Activated CD4-positive, alpha-beta T cell treated with anti-CD3 and anti-CD28 coated beads, Interleukin-2, amount 10 ng/mL, durations not matched to agents 24 days and 14 days (primary cell): ENCODE measurements at places on chromosomes 13 and 19.
A peak's percentile ranks its signal among the peaks of the same experiment; 100 is the strongest.

DNA sequence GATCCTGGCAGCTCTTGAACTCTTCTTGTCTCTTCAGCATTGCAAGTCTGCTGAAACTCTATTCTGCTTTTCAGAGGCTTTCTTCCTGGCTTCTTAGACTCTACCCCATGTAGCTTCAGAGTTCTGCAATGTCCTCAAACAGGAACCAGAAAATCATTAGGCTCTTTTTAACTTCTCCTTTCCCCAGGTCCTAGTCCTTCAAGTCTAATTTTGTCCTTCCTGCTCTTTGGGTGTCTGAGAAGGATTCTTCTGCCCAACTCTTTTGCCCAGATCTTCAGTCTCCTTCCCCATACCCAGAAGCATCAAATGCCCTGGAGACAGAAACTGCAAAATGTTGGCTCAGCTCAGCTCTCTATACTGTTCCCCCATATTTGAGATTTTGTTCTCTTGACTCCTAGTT, 50.0 kb upstream of the CALM3 start:
- no peak for DNase-seq

DNA sequence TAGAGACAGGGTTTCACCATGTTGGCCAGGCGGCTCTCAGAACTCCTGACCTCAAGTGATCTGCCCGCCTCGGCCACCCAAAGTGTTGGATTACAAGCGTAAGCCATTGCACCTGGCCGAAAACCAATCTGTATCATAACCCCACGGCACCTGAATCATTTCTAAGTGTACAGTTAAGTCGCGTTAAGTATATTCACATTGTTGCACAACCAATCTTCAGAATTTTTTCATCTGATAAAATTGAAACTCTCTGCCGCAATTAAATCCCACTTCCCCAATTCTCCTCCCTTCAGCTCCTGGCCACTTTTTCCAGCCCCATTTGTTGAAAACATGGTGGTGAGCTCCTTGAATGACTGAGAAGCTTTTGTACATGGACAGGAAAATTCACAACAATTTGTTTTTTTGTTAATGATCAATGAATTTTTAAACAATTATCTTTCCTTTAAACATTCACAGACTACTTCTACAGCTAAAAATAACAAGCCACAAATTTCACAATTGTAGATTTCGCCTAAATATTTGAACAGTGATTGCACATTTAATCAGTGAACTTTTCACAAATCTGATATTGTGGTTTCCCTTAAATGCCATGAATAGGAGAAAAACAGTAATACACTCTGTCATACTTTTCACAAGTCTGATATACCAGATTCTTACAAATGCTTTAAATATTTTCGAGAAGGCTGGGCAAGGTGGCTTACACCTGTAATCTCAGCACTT, 13.8 kb downstream of the FGF21 start:
- no peak for DNase-seq

DNA sequence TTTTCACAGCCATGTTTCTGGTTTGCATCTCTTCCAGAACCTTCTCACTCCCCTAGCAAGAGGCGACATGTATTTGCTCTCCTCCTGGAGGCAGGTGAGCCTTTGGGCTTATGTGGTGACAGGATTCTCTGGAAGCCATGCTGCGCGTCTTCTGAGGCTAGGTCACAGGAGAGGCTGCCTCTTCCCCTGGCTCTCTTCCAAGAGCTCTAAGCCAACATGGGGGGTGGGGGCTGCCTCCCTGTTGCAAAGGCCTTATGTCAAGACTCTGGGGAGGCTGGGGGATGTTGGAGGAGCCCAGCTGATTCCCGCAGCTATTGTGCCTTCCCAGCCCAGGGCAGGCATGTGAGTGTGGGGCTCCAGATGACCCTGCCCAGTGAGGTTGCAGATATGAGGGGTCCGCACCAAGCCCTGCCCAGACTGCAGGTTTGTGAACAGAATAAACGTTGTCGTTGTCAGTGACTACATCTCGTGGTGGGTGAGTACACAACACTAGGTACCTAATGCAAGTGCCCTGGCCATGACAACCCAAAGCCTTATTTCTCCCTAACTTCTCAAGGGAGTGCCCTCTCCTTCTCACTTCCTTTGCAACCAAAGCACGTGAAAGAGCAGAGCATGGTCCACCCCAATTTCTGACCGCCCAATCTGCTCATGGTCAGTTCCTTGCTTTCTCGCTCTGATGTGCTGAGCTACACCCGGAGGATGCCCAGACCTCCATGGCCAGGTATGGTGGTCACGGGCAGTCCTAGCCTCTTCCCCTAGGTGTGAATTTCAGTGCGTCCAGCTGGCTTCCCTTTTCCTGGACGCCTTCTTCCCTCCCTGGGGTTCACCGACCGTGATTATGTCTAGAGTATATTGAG, 44.9 kb downstream of the TEX29 start:
- DNase-seq = peak; percentile 32

DNA sequence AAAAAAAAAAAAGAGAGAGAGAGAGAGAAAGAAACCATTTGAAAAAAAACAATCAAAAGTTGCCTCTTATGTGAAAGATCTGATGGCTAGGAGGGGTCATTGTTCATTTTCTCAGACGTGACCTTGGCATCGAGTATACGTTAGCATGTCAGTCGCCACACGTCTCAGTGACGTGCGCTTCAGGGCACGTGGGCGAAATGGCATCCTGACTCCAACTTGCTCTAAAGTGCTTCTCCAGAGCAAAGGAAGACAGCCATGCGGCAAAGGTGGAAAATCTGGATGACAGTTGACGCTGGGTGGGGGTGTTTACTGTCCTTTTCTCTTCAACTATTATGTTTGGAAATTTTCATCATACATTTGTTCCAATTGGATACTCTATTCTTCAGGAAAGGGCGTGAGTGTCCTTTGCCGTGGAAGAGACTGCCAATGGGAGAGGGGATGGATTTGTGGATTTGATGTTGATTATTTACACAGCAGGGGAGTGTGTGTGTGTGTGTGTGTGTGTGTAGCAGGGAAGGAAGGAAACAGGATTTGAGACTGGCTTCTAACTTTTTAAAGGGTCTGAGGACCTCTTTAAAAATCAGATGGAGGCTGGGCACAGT, 25.0 kb downstream of the KLF2 start:
- no peak for DNase-seq

DNA sequence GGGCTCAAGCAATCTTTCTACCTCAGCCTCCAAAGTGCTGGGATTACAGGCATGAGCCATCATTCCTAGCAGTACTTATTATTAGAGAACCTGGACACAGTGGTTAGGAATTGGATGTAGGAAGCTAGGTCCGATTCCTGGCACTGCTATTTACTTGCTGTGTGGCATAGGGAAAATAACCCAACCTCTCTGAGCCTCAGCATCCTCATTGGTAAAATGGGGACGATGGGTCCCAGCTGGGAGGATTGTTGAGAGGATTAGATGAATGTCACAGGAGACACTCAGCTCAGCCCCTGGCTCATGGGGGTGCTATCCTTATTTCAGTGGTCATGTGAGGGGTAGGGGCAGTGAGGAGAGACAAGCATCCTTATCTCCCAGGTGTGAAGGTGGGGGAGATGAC, 6.8 kb upstream of the PEPD start:
- no peak for DNase-seq

DNA sequence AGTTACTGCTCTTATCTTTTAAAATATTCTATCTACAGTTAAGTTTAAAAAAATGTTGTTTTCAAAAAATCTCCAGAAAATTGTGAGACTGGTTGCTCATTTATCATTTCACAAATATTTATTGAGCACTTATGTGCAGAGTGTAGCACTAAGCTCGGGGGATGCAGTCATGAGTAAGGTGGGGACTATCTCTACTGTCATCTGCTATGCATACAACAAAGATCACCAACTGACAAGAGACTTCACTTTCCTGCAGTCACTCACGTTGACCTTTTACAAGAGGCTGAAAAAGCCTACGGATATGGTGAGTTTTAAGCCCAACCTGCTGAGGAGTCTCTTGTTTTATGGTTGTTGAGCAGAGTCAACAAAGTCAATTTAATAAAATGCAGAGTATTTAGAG, 392.5 kb downstream of the KLF12 start:
- DNase-seq = no peak

GRCh38 chr19:48000846-48001245, 6.4 kb downstream of the ELSPBP1 start:
- no peak for DNase-seq

- DNase-seq = no peak
These were observed 149.1 kb downstream of the SLITRK5 start for GRCh38 chr13:87820241-87820640.

GRCh38 chr19:14070268-14071050, 2.1 kb upstream of the MISP3 start:
- DNase-seq = no peak

- no peak for DNase-seq
These were observed 402.7 kb downstream of the IRS2 start for GRCh38 chr13:109383683-109384082.

DNA sequence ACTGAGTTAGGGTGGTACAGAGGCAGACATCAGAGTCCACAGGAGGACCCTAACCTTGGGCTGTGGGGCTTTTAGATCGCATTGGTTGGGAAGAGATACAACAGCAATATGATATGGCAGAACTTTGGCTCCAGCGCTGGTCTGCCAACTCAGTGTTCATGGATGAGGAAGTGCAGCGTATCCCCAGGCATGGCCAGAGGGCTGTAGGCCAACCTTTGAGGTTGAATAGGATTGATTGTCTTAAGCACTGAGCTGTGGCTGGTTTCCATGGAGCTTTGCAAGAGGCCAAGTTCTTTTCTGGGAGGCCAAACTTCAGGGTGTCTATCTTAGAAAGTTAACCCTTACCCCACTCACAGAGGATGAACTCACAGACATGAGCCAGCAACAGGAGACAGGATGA, 144.1 kb upstream of the TMTC4 start:
- DNase-seq = no peak

DNA sequence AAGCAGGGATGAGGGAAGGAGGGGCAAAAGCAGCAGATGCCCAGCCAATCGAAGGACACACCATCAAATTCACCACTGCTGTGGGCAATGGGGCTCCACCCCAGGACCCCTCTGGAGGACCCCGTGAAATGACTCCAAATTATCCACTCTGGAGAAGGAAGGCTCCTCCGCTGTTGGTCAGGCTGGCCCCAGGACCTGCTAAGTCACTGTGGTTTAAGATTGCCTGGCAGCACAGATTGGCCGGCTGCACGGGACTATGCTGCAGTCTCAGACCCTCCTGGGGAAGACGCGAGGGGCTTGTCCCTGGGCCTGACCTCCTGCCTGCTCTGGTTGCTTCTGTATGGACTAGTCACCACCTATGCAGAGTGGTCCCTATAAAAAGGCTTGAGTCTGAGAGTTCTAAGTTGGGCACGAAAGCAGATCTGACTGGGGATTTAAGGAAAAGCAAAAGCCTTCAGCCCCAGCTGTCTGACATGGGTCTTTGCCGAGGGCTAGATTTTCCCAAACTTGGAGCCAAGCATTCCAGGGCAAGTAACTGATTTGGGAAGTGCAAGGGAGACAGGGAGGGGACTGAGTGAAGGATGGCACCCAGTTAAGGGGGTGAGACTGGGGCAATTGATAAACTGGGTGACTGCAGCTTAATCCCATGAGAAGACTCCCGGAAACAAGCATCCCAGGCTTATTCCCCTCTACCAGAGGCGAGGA, 91.7 kb downstream of the TSHZ3 start:
- DNase-seq = no peak

- peak; percentile 74 for DNase-seq
These were observed 17.2 kb upstream of the CFAP97D2 start for GRCh38 chr13:114161644-114162532.
